LNCaP clone FGC (cell line): ENCODE measurements at places on chromosomes 3 and 15.

- no peak for DNase-seq
Observed at GRCh38 chr3:55756976-55757375, 269.9 kb upstream of the WNT5A start.

DNA sequence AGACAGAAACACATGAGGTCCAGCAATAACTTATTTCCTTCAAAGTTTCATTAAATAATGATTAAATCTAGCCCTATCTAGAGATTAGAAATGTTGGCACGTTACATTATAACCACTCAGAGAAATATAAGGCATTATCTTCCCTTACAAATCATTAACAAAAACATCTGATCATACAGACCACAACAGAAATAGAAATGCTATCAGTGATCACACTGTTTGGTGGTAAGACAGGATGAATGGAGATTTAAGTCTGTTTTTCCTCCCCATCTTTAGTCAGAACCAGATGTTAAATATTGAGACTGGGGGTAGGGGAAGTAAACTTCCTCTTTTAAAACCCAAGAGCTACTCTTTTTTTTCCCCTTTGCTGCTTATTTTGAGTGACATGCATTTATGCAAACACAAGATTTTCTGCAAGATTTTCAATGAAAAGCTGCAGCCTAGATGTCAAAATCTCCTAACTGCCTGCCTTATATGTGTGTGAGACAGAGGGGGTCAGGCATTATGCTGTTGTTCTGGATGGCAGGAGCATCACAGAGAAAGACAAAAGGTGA, 70.4 kb downstream of the CBLB start:
- DNase-seq = no peak

- peak; percentile 96 for DNase-seq
Observed at GRCh38 chr3:58111513-58112184, 99.1 kb downstream of the DNASE1L3 start.

DNA sequence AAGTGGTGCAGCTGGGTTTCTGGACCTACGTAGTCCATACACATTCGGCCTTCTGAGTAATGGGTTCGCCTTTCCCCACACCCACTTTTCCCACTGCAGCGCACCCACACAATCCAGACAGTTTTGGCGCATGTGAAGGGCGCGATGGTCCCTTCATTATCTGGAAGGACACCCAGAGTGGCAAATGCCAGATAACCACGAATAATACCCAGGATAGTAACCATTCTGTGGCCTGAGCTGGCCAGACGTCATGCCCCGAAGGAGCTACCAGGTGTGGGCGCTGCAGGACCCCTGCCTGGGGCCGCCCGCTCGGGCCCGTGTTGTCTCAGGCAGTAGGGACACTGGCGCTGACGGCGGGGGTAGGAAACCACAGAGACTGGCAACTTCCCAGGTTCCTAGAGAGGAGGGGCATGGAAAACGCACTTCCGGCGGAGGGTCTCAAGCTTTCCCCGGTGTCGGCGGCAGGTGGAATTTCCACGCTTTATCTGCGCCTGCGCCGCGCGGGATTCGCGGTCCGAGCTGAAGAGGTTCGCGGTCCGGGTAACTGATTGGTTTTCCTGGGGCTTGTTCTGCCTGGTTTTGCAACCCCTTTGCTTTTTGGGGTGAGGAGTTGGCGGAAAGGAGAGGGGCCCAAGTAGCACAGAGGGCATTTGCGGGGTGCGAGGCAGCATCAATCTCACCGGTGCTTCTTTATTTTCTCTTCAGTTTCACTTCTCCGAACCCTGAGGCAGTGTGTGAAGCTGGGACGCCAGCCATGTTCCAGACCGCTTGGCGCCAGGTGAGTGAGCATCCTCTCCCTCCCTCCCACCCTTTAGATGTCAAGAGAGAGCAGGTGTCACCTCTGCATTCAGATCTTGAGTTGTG, at the start of gene ZNF620:
TSS of gene ZNF620 (plus strand) at position 441 of the 864 bp plus-strand sequence. CDS start at position 755, 314 bp downstream.
- DNase-seq = no peak

- no peak for DNase-seq
Observed at GRCh38 chr3:108125550-108126071, 34.8 kb upstream of the CD47 start.

DNA sequence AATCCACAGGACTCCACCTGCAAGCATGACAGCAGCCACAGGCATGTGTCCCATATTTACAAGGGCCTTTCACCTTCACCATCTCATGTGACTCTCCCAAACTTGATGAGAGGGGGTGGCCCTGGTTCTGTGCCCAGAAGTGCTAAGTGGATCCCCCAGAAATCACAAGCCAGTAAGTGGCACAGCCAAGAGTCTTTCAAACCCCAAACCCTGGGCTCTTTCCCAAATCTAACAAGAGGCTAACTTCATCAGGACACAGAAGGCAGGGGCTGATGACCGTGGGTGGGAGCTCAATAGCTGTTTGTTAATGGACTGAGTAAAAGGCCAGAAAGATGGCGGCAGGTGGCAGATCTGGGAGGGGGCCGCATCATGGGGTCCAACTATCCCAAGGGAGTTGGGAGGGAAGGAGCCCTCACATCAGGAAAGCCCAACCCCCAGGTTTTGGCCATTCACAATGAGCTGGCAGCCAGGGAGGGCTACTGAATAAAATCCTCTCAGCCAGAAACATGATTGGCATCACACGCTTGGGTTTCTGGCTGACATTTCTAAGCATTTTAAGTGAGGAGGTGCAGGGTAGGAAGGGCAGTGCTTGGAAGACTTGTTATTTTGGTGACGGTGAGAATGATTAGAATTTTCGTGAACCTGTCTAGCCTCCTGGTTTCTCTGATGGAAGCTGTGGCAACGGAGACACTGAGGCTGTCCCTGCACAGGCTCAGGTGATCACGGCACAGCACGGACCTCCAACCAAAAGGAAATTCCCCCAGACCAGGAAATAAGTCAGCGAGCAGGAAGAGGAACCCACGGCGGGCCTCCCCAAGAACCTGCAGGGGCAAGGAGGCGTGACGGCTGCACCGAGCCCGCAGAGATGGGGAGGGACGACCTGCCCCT, 109.3 kb downstream of the OXNAD1 start:
- no peak for DNase-seq

- no peak for DNase-seq
Observed at GRCh38 chr15:97319291-97319690, 641.2 kb upstream of the ARRDC4 start.

DNA sequence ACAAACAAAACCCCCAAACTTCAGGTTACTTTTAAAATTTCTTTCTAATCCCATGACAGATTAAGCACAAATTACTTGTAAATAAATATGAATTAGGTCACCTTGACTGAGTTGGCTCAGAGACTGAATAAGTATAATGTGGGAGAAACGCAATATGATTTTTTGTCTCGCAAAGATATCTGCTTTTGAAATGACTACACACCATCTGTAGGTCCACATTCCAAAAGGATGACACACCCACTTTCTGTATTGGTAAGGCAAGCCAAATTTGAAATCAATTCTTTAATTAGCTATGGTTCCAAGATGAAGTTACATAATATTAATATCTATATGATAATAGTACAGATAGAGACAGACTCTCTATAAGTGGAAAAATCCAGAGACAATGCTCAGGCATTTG, 66.9 kb upstream of the CSPG5 start:
- DNase-seq = no peak

GRCh38 chr3:184316792-184317191, 2.4 kb downstream of the EIF4G1 start:
- no peak for DNase-seq

DNA sequence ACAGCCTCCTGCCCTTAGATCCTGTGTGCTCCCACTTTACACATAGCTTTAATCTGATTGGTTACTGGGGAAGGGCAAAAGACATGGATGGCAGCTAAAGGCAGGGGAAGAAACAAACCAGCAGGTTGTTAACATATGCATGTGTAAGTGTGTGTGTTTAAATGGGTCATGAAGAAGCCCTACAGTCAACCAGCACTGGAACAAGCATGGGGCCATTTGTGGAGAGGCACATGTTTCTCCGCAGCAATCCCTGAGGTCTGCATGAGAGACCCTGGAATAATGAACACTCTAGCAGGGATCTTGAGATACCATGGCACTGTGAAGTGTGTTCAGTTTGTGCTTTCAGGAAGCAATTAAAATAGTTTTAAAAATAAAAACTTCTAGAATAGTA, 6.0 kb downstream of the KLF13 start:
- no peak for DNase-seq

DNA sequence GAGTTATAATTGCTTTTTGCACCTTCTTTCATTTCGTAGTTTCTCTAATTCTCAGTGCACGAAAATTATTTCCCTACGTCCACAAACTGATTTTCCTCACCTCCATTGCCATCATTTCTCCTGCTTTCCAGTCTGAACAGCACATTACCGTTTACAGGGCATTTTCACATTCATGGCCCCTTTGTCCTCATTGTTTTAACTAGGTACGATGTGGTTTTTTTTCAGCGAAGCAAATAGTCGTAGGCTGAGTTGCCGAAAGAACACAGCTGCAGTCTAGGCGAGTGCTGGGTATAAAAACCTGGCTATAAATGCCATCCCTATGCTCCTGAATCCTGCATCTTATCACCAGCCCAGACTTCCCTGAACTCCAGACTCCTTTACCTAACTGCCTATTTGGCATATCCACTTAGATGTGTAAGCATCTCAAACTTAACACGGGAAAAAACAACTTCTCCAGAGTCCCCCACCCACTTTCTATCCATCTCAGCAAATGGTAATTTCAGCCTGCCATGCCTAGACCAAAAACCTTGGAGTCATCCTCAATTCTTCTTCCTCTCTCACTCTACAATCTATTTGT, 691 bp upstream of the FSIP1 start:
- no peak for DNase-seq

- no peak for DNase-seq
Observed at GRCh38 chr3:82030916-82031315, 269.5 kb upstream of the GBE1 start.

- no peak for DNase-seq
Observed at GRCh38 chr3:149844091-149844490, 31.1 kb downstream of the RNF13 start.

GRCh38 chr3:47409284-47409683, 28.5 kb downstream of the PTPN23 start:
- DNase-seq = no peak

DNA sequence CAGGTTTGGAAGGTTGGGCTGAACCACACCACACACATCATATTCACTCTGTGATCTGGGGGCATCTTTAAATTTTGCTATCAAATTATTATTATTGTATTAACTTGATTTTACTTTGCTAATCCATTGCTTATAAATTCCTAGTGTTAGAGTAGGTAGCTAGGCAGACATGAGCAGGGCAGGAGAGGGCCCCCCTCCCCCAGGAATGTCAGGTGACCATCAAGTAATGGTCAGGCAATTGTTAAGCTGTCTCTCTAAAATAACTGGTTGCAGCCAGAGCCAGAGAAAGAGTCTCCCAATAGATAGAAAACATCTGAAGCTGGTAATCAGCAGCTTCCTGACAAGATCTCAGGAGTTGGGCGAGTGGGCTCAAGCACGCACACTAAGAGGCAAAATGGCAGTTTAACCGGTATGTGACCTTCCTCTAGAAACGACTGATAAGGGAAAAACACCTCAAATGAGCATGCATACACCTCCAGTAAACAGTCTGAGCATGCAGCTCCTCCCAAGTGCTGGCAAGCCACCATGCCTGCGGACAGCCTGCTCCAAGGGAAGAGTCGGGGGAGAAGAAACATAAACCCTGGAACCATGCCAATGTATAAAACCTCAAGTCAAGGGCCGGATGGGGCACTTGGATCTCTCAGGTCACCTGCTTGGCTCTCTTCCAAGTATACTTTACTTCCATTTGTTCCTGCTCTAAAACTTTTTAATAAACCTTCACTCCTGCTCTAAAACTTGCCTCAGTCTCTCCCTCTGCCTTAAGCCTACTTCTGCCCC, 3.1 kb upstream of the CXCR6 start:
- no peak for DNase-seq

GRCh38 chr15:77964193-77964592, 113.3 kb downstream of the TBC1D2B start:
- DNase-seq = no peak
